ENCODE measurements at places on chromosomes 2 and 18. TPM values are rescaled to one million over a fixed set of nuclear protein-coding genes. Genes with fewer than 3 reads are reported as not detected.

Gene CYS1
- 0.43 TPM for total RNA-seq

Gene DSG1
- total RNA-seq: not detected

Gene NEMP2
- total RNA-seq: 8.3 TPM

Gene CMPK2
- not detected for total RNA-seq

Data from PC-9 (cell line).